Right lung (tissue), 10 donors: ENCODE measurements at places on chromosomes 7 and 10.

DNA sequence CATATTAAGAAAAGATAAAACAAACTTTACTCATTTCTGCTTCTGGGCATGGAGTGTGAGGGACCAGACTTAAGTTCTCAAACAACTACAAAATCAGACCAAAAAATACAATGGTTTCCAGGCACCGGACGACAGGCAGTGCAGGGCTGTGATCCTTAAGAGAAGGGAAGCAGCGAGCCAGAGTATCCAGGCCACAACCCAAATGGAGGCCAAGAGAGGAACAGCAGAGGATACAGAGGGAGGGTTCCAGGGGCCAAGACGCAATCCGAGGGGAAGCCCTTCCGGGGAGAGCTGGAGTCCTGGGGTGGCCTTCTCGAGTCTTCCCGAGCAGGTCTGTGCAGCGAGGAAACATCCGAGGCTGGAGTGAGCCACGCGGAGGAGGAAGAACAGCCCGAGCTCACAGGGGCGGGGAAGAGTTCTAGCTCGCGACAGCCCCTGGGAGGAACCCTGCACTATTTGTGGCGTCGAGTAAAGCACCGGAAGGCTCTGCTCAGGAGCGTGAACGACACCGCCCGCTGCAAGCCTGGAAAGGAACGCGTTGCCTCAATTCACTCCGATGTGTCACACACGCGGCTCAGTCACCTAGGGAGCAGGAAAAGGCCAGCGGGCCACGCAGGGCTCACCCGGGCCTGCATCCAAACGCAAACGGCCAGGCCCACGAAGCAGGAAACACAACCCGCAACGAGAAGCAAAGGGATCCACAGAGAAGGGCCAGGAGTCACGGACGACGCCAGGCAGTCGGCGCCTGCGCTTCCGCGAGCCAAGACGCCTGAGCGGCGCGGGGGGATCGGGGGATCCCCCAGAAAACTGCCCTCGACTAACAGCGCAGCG, 933 bp upstream of the RNF32 start:
- DNase-seq: no peak

DNA sequence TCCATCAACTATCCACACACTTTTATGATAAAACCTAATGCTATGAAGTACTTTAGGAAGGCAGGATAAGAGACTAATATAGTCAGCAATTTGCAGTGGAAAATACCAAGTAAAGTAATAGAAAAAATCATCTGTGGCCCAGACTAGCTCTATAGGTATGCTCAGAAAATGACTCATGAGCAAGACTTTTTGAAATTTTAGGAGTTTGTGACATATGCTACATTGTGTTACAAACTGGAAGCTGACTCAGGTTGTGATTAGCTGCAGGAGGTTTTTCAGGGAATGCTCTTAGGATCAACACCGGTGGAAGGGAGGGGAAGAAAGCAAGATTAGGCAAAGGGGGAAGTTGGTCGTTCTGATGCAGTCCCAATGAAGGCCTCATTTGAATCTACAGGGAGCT, 56.1 kb downstream of the FEZF1 start:
- no peak for DNase-seq

- no peak for DNase-seq
Measured at GRCh38 chr7:47681249-47681810, 99.4 kb upstream of the TNS3 start.

GRCh38 chr7:157827045-157827862, 490.4 kb downstream of the DNAJB6 start:
- no peak for DNase-seq

DNA sequence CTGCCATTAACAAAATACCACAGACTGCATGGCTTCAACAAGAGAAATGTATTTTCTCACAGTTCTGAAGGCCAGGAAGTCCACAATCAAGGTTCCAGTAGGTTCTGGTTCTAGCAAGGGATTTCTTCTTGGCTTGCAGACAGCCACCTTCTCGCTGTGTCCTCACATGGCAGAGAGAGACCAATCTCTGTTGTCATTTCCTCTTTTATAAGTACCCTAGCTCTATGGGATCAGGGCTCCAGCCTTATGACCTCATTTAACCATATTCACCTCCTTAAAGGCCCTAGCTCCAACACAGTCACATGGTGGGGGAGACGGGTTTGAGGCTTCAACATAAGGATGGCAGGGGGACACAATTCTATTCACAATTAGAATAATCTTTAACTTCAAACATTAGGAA, 23.6 kb downstream of the ABI1 start:
- no peak for DNase-seq

DNA sequence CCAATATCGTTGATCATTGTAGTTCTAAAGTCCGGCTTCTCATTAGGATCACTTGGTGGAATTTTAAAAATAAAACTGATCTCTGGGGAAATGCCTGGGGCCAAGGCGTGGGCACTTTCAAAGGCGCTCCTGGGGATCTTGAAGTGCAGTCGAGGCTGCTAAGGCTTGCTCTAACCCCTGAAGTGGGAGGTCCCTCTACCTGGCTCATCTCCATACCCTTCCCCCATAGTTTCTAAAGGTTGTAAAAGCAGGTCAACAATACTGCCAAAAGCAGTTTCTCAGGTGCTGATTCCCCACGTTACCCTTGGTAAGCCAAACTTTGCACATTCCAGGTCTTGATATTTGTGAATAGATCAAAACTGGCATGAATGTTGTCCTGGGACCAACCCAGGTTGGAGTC, 79.0 kb upstream of the SP8 start:
- DNase-seq: no peak

DNA sequence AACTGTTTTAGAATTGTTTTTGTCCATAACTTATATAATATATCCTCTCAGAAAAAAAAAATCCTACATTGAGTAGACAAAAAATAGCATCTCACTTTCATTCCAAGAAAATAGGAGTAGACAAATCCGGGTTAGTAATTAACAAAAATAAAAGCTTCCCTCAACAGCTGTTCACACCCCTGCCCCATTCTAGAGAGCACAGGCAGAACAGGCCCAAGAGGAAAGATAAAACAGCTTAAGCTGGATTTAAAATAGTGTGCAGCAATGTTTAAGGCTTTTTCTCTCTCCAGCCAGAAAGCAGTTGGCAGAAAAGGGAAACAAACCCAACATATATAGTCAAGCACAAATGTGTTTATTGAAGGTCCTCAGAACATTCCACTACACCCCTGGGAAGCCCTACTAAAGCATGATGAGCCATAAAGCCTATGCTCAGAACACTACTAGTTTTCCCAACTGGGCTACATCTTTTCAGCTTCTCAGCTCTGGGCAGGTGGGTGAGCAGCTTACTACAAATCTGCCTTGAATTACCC, 189.9 kb downstream of the MTERF1 start:
- DNase-seq: no peak

- DNase-seq: no peak
Measured at GRCh38 chr10:91317541-91317940, 92.6 kb upstream of the HECTD2 start.

DNA sequence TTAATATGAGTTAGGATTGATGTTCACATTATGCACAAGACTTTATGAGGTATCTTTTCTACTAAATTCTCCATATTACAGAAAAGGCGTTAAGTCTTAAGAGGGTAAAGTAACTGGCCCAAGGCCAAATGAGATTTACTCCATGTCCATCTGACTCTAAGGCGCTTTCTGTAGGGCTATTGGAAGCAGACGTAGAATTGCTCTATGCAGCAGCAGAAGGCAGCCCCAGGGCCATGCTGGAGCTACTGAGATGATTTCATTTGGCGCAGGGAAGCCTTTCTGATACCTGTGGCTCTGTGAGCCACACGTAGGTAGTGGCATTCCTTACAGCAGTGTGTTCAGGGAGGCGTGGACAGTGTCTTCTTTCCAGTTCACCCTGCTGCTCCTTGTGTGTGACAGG, 133.1 kb downstream of the SH2D4B start:
- no peak for DNase-seq

DNA sequence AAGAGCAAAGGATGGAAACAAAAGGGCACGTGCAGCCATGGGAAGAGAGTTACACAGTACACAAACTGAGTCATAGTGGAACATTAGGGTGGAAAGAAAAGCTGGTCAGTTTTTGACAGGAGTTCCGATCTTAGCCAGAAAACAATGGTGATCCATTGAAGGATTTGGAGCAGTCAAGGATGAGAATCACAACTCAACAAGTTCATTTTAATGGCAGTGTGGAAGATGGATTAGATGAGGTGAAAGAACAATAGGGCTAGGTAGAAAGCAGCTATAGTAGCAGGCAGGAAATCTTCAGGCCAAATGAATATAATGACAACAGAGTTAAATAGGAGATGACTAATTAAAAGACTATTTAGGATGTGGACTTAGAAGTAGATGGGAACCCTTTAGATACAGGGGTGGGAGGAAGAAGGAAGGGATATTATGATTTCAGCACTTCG, 136.3 kb downstream of the DOCK4 start:
- DNase-seq: no peak

- no peak for DNase-seq
Measured at GRCh38 chr7:44748948-44749731, 493 bp downstream of the ZMIZ2 start.

DNA sequence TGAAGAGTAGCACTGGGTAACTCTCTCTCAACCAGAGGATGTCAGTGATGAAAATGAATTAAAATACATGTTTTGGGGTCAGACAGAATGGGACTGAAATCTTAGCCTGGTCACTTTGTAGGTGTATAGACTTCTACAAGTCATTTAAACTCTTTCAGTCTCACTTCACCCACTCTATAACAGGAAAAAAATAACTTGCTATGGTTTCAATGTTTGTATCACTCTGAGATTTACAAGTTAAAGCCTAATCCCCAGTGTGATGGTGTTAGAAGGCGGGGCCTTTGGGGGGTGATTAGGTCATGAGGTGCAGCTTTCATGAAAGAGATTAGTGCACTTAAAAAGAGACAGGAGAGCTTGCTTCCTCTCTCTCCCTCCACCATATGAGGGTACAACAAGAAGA, 134.8 kb downstream of the INHBA start:
- DNase-seq: no peak

- no peak for DNase-seq
Measured at GRCh38 chr10:31604646-31605170, 285.7 kb downstream of the ZEB1 start.

GRCh38 chr10:76973091-76974016, 664.3 kb downstream of the KCNMA1 start:
- no peak for DNase-seq

GRCh38 chr7:98669329-98670000, 52.4 kb downstream of the NPTX2 start:
- DNase-seq: no peak

DNA sequence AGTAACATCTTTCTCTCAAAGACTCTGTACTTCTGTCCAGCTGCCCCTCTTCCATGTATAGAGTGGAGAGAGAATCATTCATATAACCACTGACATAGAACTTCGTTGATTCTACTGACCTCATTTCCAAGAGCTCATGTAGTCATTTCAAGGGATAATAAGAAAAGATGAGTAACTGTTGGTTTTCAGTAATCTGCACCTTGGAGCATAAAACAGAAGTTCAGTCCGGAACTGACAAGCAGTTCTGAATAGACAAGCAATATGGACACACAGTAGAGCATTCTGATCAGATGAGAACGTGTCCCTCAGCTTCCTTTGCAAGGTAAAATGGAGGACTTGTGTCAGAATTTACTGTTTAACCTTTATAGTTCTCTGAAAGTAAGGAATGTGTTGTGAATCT, 847.1 kb downstream of the REEP3 start:
- no peak for DNase-seq

- DNase-seq: peak; percentile 20
Measured at GRCh38 chr10:126935263-126935946, 30.2 kb downstream of the DOCK1 start.

DNA sequence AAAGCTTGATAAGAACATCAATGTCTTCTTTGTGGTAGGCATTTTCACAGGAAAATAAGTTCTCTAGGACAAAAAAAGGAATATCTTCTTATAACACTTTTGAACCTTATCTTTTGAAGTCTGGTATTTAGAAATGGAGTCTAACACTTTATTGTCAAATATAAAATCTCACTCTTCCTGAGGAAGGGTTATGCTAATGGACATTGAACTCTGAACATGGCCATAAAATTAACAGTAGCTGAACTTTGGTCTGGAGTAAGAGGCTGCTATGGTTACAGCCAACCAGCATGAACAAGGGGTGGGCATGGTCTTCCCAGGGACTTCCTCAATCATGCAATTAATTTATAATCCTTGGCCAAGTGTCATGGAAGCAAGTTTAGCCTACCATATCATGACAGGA, at the start of gene CLRN3:
TSS of gene CLRN3 (minus strand) at position 199 of the 400 bp plus-strand sequence. CDS start at position 42, 157 bp downstream.
- no peak for DNase-seq

GRCh38 chr7:43593010-43593409, 10.1 kb downstream of the STK17A start:
- DNase-seq: no peak

- no peak for DNase-seq
Measured at GRCh38 chr10:113487154-113487553, 65.7 kb upstream of the HABP2 start.

DNA sequence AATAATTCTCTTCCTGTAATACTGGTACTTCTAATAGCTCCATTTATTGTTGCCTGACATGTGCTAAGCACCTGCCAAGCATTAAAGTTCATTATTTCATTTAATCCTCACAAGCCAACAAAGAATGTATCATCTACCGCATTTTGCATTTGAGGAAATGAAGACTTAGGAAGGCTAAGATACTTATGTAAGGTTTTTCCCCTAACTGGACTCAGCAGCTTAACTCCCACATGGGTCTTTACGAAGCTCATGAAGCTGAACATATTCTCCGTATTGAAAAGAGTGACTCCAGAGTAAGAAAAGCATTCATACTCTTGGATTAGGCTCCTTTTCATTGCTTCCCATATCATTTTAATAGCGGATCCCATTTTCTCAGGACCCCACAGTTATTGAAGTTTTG, 155.7 kb upstream of the TMEM72 start:
- DNase-seq: no peak

DNA sequence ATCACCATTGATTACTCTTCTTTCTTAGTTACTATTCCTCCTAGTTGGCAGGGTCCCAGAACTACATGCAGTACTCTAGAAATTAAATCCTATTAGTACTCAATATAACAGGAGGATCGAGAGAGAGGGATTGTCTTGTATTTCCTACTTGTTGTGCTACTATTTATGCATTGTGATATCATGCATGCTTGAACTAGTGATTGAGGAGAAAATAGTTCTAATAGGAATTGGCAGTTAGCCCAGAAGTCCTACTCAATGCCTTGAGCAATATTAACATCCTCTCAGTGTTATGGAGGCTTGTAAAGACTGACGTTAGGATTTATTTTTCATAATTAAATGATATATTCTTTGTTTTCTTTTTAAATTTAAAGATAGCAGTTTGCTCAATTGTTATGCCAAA, 67.4 kb downstream of the FOXP2 start:
- DNase-seq: peak; percentile 24

DNA sequence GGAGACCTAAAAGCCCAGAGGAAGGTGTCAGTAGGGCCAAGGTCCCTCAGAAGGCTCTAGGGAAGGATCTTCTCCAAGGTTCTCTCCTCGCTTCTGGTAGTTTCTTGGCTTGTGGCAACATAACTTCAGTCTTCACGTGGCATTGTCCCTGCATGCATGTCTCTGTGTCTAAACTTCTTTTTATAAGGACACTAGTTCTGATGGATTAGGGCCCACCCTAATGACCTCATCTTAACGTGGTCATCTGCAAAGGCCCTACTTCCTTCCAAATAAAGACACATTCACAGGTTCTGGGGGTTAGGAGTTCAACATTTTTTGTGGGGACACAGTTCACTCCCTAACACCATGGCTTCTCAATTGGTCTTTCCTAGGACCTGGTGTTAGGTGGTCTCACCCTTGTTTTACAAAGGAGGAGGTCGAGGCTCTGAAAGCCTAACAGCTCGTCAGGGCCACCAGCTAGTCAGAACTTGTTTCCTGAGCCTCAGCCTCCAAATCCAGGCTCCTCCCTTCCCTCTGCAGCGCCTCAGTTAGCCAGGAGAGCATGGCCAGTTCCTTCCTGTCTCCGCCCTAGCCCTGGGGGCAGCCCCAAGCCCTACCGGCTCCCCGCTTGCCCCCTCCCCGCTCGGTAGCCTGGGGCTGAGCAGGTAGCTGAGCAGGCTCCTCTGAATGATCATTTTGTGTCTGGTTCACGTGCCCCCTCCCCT, 109.7 kb upstream of the PPIF start:
- no peak for DNase-seq
